ENCODE measurements at places on chromosomes 13 and 19.

DNA sequence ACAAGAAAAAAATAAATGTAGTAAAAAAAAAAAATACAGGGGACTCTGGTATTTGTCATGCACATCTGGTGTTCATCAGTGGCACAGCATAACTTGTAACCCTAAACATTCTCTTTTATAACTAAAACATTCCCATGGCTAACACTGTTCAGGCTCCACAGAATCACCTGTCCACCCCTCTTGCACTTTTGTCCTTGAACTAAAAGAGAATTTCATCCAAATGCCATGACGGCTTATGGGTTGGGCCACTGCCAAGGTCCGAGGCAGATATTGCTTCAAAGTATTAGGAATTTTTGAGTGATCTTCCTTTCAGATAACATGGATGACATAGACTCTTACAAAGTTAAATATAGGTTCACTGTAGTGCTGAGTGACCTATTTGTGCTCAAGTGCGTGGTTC, 25.7 kb upstream of the SERP2 start:
- no peak for DNase-seq

GRCh38 chr19:30066781-30067759, 125.0 kb downstream of the URI1 start:
- no peak for DNase-seq

- DNase-seq: no peak
Measured at GRCh38 chr13:40563350-40564125, 102.9 kb downstream of the FOXO1 start.

- DNase-seq: no peak
Measured at GRCh38 chr13:38980750-38981078, 9.9 kb downstream of the STOML3 start.

DNA sequence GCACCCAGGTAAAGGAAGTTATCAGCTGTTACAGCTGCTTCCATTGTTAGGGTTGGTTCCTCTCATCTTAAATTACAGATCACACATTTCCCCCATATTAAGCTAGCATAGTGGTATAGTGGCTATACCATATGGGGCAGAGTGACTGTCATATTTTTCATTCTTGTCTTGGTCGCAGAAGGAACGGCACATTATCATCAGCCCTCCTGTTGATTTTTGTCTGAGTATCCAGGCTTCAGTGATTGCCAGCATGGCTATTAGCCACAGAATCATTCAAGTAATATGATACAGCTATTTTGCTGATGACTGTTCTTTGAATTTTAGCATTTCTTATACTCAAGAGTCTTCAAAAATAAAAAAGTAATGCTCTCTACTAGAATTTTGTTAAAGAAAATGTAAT, 240.9 kb downstream of the LIG4 start:
- no peak for DNase-seq

- no peak for DNase-seq
Measured at GRCh38 chr13:65125236-65125635, 2104.9 kb downstream of the PCDH9 start.

DNA sequence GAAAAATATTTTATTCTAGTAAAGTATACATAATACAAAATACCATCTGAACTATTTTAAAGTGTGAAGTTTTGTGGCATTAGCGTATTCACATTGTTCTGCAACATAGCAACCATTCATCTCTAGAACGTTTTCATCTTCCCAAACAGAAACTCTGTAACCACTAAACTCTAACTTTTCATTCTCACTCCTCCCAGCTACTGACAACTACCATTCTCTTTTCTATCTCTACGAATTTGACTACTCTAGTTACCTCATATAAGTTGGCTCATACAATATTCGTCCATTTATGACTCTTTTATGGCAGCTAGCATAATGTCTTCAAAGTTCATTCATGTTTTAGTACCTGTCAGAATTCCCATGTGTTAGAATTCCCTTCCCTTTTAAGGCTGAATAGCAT, 150.5 kb upstream of the MIR17HG start:
- DNase-seq: no peak

DNA sequence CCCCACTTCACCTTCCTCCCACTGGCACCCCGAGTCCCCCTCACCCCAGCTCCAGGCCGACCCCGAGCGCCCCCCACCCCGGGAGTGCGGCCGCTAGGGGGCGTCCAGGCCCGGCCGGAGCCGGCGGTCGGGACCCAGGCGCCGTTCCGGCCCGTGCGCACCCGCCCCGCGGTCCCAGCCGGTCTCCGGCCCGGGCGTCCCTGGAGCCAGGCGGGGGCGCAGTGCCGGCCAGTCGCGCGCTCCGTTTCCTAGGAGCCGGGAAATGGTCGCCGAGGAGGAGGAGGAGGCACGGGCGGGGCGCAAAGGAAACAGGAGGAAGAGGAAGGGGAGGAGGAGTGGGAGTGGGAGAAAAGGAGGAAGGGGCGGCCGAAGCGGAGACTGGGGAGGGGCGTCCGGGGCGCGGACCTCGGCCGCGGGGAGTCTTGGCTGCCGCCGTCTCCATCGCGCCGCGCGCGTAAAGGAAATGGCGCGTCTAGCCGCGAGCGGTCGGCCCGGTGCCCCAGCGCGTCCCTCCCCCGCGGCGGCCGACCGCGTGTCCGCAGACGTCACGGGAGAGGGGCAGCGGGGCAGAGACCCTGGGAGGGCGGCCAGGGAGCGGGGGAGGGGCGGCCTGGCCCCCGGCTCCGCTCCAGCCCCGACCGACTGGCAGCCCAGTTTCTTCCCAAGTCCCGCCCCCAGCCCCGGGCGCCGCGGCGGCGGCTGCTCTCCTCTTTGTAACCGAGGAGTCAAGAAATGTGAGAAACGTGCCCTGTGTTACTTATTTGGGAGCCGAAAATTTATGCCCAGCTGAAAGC, 1.1 kb upstream of the KCTD15 start:
- DNase-seq: peak; percentile 15

GRCh38 chr19:926589-927350, 935 bp downstream of the ARID3A start:
- no peak for DNase-seq

Data from effector CD4-positive, alpha-beta T cell (primary cell).